ENCODE measurements at places on chromosomes 16 and 17.

DNA sequence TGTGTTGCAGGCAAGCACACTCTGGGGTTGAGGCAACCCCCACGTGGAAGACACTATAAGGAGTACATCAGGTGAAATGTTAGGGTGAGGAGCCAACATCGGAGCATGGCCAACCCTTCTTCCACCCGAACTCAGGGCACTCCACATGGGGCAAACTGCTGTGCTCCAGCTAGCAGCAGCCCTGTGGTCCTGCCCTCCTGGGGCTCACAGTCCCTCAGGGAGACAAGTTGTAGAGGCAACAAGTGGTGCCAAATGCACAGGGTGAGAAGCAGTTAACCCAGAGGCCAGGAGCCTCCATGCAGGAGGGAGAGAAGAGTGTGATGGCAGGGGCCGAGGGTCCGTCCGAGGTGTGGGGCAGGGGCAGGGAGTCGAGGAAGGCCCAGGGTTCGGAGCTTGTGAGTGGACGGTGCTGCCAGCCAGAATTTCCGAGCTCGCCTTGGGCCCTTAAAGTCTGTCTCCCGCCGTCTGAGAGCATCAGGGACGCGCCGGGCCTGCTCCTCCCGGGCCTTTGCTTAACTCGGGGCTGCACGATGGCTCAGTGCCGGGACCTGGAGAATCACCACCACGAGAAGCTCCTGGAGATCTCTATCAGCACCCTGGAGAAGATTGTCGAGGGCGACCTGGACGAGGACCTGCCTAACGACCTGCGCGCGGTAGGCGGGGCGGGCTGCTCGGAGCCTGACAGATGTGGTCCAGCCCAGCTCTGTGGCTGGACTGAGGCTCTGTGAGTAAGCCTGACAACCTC, 32.3 kb downstream of the ATPAF2 start:
- no peak for DNase-seq

GRCh38 chr16:89565506-89566372, 5.3 kb downstream of the RPL13 start:
- peak; percentile 46 for DNase-seq

DNA sequence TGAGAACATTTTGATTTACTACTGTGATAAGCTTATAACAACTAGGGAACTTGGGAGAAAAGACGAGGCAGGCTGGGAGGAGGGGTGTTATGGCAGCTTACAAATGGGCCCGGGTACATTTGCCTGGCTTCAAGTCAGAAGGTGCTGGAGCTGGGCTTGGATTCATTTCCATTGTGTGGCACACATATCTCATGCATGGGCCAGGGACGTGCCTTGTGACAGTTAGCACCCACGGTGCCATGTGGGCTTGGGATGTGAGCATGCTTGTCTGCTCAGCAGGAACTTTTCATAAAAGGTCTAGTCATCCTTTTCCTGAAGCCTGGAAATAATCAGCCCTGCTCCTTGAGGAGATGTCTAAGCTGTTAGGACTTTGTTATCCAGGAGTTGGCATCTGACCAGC, 572.2 kb downstream of the CDH13 start:
- no peak for DNase-seq

DNA sequence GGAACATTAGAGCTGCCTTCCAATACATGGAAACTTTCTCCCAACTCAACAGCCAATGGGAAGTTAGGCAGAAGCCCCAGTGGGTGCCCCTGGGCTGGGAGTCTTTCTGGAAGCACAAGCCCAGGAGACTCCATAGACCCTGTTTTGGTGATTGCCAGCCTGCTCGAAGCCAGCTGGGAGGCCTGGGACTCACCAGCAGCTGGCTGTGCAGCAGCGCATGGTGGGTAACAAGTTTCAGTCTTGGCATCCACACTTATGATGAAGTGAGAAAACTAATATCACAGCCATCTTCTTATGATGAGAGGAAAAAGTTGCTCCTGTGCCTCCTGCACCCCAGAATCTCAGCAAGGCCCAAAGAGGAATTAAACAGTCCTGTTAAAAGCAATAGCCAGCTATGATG, 522.5 kb upstream of the CDH5 start:
- no peak for DNase-seq

DNA sequence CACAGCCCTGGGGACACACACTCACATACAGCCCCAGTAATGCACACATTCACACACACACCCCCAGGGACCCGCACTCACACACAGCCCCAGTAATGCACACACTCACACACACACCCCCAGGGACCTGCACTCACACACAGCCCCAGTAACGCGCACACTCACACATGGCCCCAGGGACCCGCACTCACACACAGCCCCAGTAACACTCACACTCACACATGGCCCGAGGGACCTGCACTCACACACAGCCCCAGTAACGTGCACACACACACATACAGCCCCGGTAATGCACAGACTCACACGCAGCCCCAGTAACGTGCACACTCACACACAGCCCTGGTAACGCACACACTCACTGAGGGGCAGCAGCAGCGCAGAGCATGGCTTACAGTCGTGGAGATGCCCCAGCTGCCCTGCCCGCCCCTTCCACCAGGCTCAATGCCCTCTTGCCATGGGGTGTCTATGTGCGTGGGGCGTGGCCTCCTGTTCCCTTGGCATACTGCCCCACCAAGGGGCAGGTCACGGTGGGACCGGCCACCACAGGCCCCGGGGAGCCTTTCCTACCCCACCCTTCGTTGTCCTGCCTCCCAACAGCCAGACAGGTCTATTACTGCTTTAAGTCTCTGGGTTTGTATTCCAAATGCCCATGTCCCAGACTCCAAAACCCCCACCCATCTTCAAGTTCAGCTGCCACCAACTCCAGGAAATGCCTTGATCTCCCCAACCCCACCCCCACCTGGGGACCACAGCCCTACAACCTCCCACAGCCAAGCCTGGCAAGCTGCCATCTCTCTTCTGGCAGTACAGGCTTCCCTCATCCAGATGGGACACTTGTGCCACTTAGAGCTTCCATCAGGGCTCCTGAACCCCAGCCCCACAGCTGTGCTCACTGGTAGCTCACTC, 2.7 kb downstream of the CCDC102A start:
- no peak for DNase-seq

GRCh38 chr16:12449795-12450194, 353.9 kb downstream of the CPPED1 start:
- DNase-seq, result no peak

DNA sequence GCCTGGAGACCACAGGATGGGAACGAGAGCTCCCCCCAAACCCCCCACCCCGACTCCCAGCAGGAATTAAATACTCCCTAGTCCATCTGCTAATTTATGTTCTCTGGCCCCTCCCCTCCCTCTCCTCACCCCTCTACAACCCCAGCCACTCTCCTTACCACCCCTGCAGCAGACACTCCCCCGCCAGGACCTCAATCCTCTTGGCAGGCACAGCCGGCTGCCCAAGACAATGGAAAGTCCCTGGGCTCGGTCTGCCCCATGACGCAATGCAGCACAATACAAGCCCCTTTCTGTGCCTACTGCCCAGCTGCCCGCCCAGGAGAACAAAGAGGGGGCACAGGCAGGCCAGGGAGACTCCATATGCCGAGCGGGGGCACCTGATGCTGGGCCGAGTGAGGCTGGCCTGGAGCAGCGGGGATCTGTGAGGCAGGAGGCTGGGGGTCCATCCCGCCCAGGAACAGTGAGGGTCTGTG, 30.3 kb upstream of the CDC42EP4 start:
- DNase-seq, result no peak

GRCh38 chr17:77606865-77607210, 351.7 kb upstream of the TNRC6C start:
- no peak for DNase-seq

DNA sequence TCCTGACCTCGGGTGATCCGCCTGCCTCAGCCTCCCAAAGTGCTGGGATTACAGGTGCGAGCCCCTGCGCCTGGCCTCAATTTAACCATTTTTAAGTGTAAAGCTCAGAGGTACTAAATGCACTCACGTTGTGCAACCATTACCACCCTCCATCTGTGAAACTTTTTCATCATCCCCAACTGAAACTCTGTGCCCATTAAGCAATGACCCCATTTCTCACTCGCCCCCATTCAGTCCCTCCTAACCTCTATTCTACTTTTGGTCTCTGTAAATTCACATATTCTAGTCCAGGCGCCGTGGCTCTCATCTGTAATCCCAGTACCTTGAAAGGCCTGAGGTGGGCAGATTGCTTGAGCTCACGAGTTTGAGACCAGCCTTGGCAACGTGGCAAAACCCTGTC, 8.3 kb upstream of the SPNS3 start:
- DNase-seq, result no peak

GRCh38 chr17:40615068-40615840, 32.4 kb downstream of the SMARCE1 start:
- peak; percentile 33 for DNase-seq

DNA sequence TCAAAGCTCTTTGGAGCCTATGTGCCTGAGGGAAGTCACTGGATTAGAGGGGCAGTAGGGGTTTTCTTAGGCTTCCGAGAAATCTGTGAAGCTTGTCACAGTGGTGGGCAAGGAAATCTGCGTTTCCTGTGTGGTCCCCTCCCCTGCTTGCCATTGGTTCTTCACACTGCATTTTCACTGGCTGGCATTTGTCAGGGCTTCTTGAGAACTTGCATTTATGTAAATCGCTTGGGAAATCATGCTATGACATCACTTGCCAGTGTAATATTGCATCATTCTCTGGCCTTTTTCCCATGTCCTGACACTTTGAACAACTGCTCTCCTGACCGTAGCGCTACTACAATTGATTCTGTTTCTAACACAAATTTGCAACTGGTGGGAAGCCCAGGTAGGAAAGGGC, 1.8 kb downstream of the CACNG3 start:
- no peak for DNase-seq

All from stimulated activated CD4-positive, alpha-beta T cell treated with anti-CD3 and anti-CD28 coated beads, Interleukin-15, amount 100 ng/mL, for 1 hour (primary cell).